ENCODE measurements at places on chromosomes 7 and 10.

DNA sequence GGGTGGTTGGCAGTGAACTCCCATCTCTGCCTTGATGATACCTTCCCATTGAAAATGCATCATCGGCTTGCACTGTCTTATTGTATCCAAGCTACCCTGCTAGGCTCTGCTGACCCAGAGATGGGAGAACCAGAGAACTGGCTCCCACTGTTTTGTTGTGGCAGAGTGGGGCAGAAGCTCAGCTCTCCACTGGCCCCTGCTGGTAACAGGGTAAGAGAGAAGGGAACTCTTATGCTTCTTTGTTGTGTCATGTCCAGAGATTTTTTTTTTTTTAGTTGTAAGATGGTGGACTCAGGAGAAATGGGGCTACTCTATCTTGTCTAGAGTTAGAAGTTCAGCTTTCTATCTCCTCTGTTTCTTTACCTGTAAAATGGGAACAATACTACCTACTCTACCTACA lies 100.5 kb upstream of the SDK1 start:
- DNase-seq, result no peak

- DNase-seq, result no peak
These were observed 43.0 kb downstream of the ELMO1 start for GRCh38 chr7:37405603-37406122.

DNA sequence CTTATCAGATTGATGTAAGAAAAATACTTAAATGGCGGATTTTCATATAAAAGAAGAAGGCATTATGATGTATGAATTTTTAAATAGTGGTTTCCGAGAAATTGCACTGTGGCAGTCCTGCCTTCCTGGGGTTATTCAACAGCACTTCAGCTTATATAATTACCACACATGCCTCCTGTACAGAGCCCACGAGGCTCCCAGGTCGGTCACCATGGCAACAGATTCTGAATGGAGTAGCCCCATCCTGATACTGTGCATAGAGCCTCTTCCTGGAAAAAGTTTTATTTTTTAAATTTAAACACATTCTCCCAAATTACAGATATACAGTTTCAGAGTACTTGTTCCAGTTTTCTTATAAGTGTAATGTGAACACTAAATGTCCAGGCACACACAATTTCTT lies 15.9 kb upstream of the ASB4 start:
- no peak for DNase-seq

GRCh38 chr7:23965296-23965695 lies 255.3 kb downstream of the STK31 start:
- no peak for DNase-seq

DNA sequence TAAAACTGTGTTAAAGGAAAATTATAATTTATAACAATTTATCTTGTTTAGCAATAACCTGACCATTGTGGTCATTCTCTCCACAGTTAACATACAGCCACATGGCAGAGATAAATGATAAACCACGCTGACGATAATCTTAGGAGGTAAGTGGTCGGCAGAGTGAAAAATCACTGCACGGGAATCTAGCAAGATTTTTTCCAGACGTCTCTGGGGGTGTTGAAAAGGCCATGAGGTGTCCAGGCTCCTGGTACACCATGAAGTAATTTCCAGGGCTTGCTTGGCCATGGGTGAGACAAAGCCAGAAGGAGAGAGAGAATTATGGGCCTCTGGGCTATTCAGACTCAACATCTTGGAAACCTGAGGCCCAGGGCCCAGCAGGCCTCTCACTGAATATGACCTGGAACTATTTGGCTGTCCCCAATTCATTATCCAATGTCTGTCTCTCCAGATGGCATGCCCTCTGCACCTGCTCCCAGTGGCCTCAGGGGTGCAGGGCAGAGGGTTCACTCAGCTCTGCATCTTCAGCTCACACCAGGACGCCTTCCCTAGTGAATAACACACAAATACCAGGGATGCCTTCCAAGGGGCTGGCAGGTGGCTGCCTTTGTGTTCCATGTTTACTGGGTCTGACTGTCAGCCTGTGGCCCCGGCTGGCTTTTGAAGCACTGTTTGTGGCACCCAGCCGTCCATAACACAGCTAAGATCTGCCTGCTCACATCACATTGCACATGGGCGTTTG lies 590.4 kb upstream of the PFKP start:
- DNase-seq, result no peak

- DNase-seq, result no peak
These were observed 37.9 kb downstream of the ZC3HC1 start for GRCh38 chr7:130013241-130013640.

- DNase-seq, result no peak
These were observed 413.8 kb downstream of the KCNMA1 start for GRCh38 chr10:77223526-77224460.

DNA sequence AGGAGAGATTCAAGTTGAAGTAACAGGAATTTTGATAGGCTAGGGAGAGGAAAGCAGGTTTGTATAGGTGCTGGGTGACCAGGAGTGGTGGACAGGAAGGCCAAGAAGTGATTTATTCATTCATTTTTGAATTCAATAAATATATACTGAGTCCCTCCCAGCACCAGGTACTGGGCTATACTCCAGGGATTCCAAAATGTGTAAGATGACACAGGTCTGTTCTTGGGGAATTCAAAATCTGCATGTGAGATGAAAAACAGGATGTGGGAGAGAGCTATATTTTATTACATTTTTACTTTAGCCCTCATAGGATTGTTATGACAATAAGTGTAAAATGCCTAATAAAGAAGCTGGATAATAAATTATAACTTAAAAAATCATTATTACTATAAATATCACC lies 134.9 kb downstream of the ANK3 start:
- DNase-seq, result no peak

DNA sequence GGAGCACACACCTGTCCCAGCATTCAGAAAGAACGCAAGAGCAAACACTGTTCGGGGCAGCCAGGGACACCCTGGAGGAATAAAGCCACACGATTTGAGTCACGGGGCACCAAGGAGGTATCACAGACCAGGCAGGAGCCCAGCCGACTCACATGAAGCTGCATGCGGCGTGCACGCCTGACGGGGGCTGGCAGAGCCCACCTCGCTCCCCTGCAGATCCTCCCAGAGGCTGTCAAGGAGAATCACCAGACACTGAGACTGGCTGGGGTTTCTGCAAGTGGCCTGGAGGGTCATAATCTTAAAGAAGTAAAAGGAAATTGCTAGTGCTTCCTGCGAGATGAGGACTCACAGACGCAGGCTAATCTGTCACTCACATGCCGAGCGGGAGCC lies 61.6 kb downstream of the TCERG1L start:
- no peak for DNase-seq

GRCh38 chr10:80444646-80445319 lies 9.3 kb upstream of the TSPAN14 start:
- peak; percentile 47 for DNase-seq

- no peak for DNase-seq
These were observed 121.5 kb upstream of the PRSS58 start for GRCh38 chr7:142379201-142379885.

- no peak for DNase-seq
These were observed 285.1 kb downstream of the ZEB1 start for GRCh38 chr10:31604096-31604495.

GRCh38 chr7:158559356-158559755 lies 28.3 kb downstream of the PTPRN2 start:
- DNase-seq, result no peak

DNA sequence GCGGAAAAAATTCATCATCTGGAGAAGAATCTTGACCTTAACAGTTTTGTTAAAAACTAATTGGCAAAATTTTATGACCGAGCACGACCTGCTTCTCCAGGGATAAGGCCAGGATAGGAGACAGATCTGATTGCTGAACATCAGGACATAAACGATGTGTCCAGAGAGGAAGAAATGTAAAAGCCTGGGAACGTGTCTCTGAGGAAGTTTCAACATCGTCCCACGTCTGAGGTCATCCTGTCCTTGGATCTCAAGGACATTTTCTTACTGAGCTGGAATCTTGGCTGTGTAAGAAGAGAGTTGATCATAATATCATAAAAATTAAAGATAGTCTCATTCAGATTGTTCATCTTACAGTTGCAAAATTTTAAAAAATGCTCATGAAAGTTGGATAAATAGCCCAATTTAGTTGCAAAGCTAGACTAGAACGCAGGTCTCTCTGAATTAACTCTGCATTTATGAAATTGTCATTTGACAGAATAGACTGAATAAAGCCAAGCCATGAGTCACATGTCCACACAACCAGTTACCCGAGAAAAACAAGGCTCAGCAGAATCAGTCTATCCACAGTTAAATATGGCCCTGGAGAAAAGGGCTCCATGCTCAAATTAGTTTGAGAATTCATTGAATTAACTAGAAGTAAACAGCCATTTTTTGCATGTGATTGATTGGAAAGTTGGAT lies 120.0 kb upstream of the EGFR start:
- no peak for DNase-seq

- DNase-seq, result no peak
These were observed 739 bp upstream of the MEST start for GRCh38 chr7:130490888-130491804.

GRCh38 chr7:151405588-151405987 lies 4.2 kb downstream of the WDR86 start:
- DNase-seq, result no peak

DNA sequence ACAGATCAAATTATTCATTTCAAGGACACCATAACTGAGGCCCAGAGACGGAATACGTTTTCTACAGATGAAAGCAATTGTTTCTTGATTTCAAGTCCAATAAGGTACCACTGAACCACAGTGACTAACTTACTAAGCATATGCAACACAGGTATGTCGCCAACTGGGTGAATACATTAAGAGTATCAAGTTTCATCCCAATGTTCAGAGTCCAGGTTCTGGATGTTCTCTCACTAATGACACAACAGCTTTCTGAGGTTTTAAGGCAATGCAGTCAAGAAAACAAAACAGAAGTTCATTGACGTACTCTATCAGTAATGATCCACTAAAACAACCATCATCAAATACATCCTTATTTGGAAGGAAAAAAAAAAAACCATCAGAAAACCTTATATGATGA lies 35.8 kb downstream of the NSUN6 start:
- DNase-seq, result no peak

GRCh38 chr7:27143023-27143949 lies at the start of gene HOXA5:
Gene HOXA5, minus strand, starts transcription at chr7:27143681. Its CDS starts 74 bp downstream, at chr7:27143607.
- no peak for DNase-seq

- DNase-seq, result no peak
These were observed 8.4 kb downstream of the TRIM24 start for GRCh38 chr7:138468244-138469123.

All from activated CD8-positive, alpha-beta memory T cell treated with anti-CD3 and anti-CD28 coated beads for 4 hours (primary cell).